CD4-positive, alpha-beta T cell treated with Interleukin-4 for 1 hour (primary cell): ENCODE measurements at places on chromosomes 4 and X.

- no peak for DNase-seq
These were observed 105.8 kb upstream of the PDHA1 start for GRCh38 chrX:19237901-19238300.

DNA sequence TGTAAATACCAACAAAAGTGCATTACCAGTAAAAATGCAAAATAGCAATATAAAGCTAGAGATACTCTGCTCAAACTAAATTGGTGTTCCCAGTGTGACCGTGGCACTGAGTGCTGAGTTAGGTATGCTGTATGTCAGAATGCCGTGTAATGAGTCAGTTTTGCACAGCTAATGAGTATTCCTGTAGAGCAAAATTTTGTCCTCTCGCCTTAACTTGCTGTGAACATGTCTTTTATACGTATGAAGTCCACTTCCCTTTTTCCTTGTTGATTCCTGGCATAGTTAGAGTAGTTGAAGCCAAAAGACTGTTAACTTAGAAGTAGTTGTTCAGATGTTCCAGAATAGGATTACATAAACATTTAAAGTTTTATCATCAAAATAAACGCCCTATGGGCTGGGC is 11.5 kb downstream of the DCLK2 start:
- DNase-seq, result no peak

- DNase-seq, result no peak
These were observed 8.0 kb upstream of the MSL3 start for GRCh38 chrX:11750046-11750445.

DNA sequence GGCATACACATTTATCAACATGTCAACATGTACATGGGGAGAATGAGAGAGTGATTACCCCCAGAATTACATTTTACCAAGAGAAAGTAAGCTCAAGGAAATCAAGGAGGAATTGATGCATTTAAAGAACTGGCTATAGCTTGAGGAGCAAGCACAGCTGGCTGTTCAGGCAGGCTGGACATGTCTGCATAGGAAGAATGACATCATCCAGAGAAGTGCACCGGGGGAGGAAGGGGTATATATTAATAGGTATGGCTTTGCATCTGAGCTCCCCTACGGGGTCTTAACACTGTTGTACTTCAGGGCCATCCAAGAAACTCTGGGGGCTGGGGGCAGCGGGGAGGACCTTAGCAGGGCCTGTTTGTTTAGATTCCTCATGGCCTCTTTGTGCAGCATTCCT is 222.4 kb upstream of the VCX start:
- no peak for DNase-seq

DNA sequence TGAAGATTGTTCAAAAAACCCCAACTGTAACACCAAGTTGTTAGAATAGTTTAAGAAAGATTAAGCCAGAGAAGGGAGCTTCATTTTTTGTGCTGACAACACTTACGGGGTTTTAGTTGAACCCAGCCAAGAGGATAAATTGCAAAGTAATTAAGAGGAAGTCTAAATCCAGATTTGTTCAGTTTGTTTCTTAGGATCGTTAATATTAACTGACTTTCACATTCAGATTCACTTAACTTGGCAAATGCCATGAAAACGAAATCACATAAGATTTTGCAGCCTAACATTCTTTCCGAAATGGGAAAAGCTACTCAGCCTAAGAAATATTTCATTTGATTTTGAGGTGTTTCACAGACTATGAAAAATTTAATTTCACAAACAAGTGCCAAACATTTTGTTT is 511.3 kb downstream of the TRIML1 start:
- no peak for DNase-seq

- no peak for DNase-seq
These were observed 26.3 kb upstream of the TMEM131L start for GRCh38 chr4:153439831-153440230.

- no peak for DNase-seq
These were observed 584 bp downstream of the TMEM271 start for GRCh38 chr4:575281-576141.

DNA sequence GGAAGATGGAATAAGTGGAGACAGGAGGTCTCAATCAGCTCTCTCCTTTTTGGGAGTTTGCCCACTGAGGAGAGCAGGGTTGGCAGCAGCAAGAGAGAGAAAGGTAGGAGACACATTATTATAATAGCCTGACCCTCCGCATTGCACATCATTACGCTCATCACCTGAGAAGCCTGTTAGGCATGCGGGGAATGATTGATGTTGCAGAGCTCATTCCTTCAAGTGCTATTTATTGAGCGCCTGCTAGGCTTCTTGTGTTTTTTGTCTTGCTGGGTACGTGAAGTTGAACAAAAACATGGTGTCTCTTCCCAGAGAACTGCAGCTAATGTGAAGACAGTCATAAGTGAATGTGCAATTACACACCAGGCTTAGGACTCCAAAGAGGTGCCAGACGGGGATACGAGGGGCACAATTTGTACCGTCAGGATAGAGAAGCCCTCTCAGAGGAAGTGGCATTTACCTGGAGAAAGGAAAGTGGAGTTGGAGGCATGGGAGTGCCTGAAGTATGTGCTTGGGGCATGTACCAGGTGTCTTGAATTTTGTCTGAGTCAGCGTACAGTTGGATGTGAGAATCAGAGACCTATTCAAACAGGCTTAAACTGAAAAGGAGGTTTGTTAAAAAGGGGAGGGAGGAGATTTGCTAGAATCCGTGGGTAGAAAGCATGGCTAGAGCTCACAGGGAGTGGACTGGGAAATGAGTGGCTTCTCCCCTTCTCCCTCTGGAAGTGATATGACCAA is 90.2 kb upstream of the SOD3 start:
- no peak for DNase-seq

DNA sequence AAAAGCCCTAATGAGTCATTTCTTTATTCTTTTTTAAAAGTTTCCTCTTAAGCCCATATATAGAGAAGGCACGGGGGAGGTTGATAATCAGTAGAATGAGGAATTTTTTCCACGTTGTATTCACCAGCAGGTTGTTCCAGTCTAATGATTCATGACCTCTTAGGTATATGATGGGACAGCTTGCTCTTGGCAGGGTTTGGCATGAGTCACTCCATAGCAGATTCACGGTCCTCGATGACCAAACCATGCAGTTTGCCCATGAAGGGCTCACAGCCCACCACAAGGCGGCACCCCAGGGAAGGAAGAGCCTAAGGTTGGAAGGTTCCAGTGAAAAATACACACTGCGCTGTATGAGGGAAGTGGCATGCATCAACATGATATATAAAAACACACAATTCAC is 623.8 kb upstream of the DIPK2B start:
- DNase-seq, result no peak

DNA sequence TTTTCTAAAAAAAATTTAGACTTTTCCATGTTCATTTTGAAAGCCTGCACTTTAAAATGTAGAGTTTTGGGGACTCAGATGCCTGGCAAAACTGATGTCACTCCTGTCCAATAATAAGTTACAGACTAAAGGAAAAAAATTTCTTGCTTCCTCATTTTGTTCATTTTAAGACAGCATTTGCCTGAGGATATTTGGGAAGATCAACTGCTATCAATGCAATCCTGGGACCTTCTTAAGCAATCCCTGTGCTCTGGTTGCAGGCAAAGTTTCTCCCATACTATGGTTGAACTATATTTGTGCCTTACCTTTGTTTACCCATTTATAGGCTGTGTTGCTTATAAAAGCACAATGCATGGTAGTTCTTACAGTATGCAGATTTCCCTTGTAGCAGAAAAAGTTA is 280.4 kb downstream of the CFAP47 start:
- no peak for DNase-seq

- no peak for DNase-seq
These were observed 51.8 kb upstream of the BCOR start for GRCh38 chrX:40149286-40150175.

- no peak for DNase-seq
These were observed 140.0 kb downstream of the IDS start for GRCh38 chrX:149365061-149365460.

DNA sequence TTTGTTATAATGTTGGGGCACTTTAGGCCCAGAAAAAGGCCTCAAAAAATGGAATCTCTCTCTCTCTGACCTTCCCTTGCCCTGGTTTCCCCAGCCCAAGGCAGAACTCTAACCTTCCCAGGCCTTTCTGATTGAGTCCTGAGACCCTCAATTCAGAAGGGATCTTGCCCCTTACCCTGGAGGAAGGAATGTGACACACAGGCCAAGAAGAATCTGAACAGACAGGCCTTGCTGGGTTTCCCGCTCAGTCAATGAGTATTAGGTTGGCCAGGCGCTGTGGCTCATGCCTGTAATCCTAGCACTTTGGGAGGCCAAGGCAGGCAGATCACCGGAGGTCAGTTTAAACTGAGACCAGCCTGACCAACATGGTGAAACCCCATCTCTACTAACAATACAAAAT is 27.6 kb downstream of the ELOVL6 start:
- DNase-seq, result no peak

- DNase-seq, result no peak
These were observed 17.4 kb downstream of the GABRA4 start for GRCh38 chr4:46975812-46976553.

GRCh38 chr4:138205531-138206233 is 36.5 kb downstream of the SLC7A11 start:
- DNase-seq, result no peak

DNA sequence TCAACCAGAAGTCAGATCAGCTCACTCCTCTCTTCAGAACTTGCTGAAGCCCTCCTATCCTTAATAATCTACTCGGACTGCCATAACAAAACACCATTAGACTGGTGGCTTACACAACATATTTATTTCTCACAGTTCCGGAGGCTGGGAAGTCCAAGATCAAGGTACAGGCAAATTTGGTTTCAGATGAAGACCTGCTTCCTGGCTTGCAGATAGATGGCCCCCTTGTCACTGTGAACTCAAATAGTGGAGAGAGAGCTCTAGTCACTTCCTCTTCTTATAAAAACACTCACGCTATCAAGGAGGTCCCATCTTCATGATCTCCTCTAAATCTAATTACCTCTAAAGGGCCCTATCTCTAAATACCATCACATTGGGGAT is 125.1 kb downstream of the CAMK2D start:
- DNase-seq, result peak; percentile 60

DNA sequence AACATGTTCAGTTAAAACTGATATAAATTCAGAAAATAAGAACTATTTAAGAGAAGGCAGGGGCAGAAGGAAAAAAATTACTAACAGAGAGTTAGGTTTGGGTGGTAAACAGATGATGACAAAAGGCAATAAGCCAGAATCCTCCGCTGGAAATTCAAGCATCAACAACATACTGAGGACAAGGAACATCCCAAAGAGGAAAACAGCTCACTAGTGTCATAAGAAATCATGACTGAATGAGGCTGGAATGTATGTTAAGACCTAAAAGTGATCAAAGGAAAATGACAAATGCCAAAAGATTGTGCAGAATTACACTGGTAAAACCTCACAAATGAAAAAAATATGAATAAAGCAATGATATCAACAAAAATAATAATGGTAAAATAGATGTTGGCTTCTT is 88.4 kb downstream of the WDFY3 start:
- DNase-seq, result no peak

DNA sequence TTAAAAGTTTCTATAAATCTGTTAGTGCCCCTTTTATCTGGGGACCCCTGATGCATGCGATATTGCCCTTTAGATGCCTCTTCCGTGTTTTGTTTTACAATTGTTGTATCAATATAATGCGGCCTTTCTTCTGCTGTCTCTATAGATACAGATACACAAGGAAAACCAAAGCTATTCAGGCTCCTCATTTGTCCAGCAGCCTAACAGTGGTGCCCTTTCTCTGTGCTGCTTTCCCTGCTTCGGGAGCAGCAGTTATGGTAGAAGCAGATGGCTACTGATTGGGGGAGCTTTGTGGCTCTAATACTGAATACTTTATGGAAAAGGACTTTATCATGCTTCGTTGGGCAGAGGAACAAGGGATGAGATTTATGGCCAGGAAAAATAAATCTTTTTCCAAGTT is 10.6 kb upstream of the PRDM8 start:
- DNase-seq, result no peak
